NCI-H526 treated with DMSO at 0.1 percent for 48 hours (cell line): ENCODE measurements at places on chromosomes 2 and 18.

GRCh38 chr2:185241556-185241955 lies 497.0 kb upstream of the FSIP2 start:
- no peak for DNase-seq

GRCh38 chr2:120244656-120245519 lies 7.8 kb upstream of the RALB start:
- DNase-seq, result no peak

GRCh38 chr2:238939521-238940403 lies 91.9 kb downstream of the TWIST2 start:
- DNase-seq, result no peak

DNA sequence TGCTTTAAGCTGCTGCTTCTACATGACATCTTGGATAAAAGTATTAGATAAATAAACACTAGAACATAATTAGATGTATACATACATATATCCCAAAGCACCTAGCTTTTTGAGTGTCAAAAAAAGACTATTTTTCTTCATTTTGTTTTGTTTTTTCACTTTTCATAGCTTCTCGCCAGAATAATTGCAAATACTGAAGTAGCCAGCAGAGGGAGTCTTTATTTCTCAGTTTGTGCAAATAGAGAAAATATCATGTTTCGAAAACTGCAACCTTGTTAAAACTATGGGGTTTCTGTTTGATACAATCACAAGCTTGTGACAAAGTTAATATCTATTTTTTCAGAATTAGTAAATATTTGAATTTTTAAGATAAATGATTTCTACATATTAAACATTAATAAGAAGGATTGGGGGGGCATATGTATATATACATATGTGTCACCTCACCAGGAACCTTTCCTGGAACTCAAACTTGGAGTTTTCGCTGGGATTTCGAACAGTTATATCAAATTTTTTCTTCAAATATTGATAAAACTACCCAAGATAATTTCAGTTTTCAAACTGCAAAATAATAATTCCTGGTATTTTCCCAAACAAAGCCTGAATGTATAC lies 61.0 kb downstream of the GRB14 start:
- DNase-seq, result no peak

GRCh38 chr2:217438136-217438535 lies 564.7 kb downstream of the TNS1 start:
- no peak for DNase-seq

GRCh38 chr18:9394046-9394445 lies 59.5 kb downstream of the TWSG1 start:
- DNase-seq, result no peak

GRCh38 chr2:85550486-85550885 lies 10.8 kb downstream of the GGCX start:
- DNase-seq, result no peak

GRCh38 chr18:2716394-2717326 lies 61.1 kb downstream of the SMCHD1 start:
- DNase-seq, result no peak

GRCh38 chr2:42622943-42623676 lies 54.7 kb downstream of the MTA3 start:
- DNase-seq, result no peak

DNA sequence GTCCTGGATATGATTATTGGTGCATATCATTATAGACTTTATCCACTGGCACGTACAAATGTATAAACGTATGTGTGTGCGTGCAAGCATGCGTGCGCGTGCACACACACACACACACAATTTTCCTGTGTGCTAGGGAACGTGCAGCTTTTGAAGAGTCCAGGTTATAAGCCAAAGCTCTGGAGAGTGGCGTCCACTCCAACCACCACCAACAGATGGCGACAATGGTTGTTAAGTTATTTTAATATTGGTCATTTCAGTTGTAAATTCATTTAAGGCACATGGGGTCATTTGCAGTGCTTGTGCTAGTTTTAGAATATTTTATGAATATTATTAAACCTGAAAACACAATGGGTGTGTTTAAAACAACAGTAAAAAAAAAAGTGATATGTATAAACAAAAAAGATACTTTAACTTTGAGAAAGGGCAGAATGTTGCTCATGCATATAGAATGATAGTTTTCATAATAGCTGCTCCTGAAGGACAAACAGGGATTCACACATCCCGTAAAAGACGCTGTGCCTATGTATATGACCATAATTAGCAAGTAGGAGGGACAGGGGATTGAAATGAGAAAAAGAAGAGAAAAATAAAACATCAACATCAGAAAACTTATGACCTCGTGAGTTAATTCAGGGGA lies 124.2 kb upstream of the ITGB6 start:
- peak; percentile 6 for DNase-seq

DNA sequence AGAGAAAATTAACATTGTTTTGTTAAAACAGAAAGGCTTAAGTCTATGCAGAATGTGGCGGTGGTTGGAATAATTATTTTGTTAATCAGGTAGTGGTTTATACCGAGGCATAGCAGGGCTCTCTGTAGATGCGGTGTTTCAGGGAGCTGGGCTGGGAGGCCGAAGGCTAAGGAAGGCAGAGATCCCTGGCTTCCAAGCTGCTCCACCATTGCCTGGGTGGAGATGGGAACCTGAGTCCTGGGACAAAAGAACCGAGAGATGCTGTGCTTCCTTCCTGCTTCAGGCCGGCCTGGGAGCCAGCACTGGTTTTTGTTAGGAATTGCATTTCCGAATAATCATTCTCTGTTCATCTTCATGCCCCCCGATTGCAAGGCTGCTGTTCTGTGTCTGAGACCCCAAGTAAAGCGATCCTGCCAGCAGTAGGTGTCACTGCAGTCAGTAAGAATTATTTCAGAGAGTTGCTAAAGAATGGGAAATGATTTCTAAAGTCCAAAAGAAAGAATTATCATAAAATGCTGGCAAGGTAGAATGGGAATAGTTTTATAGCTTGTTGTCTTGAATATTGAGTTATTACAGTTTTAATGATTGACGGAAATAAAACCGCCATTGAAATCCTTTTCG lies 824.9 kb downstream of the GALR1 start:
- no peak for DNase-seq

- no peak for DNase-seq
These were observed 157.4 kb downstream of the ASXL3 start for GRCh38 chr18:33735428-33735827.

DNA sequence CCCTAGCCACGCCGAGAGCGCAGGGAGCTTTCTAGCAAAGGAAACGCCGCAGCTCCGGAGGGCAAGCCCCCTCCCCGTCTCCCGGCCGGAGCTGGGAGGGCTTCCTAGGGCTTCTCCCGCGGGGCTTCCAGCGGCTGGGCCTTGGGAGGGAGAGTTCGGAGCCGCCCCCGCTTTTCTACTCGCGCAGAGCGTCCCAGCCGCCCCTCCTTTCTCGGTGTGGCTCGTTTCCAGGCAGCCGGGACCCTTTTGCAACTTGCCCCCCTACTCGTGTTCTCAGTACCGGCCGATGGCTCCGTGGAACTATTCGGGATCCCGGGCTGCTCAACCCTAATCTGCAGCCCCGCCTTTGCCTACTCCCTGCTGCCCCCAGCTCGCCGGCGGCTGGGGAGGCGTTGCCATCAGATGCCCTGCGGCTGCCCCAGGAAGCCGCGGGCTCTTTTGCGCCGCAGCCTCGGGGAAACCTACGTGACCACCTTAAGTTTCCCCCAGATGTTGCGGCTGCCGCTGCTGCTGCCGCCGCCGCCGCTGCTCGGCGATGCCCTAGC lies 1.5 kb upstream of the NR4A2 start:
- peak; percentile 44 for DNase-seq

GRCh38 chr18:6161549-6161948 lies 253.2 kb downstream of the L3MBTL4 start:
- no peak for DNase-seq

DNA sequence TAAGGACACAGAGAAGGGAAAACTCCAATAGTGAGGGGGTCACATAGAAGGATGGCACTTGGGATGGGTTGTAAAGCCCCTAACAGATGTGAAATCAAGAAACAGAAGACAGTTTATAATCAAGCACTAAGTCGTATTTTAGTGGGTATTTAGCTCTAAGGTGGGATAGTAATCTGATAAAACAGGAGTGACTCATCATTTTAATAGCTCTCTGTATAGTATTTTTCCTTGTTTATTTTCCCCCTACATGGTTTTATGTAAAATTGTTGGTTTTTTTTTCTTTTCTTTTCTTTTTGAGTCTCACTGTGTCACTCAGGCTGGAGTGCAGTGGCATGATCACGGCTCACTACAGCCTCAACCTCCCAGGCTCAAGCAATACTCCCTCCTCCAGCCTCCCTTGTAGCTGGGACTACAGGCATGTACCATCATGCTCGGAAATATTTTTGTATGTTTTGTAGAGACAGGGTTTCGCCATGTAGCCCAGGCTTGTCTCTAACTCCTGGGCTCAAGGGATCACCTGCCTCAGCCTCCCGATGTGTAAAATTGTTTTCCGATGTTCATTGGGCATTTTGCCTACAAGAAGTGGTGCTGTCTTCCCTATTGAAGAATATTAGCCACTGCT lies 142.6 kb upstream of the SERPINE2 start:
- DNase-seq, result no peak

DNA sequence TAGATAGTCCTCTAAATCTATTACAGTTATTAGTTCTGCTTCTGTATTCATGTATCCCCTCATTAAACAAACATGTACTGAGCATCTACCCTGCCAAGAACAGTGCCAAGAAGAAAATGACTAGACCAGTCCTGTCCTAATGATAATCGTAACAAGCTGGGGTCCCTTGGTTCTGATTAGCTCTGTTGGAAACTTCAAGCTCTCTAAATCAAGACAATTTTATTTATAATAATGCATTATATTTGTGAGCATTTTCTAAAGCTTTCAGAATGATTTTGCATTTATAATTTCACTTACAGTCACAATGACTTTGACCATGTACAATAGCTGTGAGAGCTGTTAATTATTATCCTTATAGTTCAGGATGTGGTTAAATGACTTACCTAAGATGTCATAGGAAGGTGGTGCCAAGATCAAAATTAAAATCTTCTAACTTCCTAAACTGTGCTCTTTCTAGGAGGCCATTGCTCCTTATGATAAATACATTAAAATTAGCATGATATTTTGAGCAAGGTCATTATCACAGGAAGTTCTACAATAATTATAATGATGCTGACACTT lies 336.5 kb upstream of the SLC39A10 start:
- no peak for DNase-seq

DNA sequence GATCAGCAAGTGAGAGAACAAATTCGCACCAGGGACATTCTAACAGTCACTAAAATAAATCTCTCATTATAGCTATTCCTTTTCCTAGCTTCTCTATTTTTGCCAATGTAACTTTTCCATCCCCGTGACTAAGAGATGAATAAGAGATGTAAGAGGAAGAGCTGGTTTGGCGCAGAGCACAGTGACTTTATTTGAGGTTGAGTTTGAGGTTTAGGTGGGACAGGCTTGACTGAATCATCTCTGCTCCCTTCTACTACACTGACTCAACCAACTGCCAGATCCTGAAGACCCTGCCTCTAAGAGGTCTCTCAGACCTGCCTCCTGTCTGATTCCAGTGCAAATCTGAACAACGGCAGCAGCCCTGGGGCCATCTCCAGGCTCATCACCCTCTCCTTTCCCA lies 28.0 kb downstream of the RFX8 start:
- no peak for DNase-seq

- DNase-seq, result no peak
These were observed 126.0 kb upstream of the MSH6 start for GRCh38 chr2:47656715-47657600.

DNA sequence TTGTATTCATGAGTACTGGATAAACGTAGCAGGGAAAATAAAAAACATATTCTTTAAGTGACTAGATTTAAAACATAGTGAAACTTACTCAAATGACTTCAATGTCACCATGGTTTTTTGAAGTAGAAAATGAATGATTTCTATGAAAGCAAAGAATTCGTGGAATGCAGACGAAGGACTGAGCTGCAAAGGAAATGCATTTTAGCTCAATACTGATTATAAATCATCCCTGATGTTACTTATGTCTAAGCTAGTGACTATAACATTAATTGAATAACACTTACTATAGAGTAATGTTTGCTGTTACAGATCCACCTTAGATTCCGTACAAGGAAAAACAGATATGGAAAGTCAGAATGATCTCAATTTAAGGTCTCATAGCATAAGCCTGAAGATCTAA lies 1257.7 kb upstream of the CDH2 start:
- no peak for DNase-seq

- DNase-seq, result no peak
These were observed 310.7 kb upstream of the SLC14A2 start for GRCh38 chr18:45304558-45304957.

GRCh38 chr2:152582081-152582480 lies 135.2 kb downstream of the PRPF40A start:
- no peak for DNase-seq

GRCh38 chr2:239570971-239571520 lies 170.2 kb upstream of the HDAC4 start:
- DNase-seq, result no peak

DNA sequence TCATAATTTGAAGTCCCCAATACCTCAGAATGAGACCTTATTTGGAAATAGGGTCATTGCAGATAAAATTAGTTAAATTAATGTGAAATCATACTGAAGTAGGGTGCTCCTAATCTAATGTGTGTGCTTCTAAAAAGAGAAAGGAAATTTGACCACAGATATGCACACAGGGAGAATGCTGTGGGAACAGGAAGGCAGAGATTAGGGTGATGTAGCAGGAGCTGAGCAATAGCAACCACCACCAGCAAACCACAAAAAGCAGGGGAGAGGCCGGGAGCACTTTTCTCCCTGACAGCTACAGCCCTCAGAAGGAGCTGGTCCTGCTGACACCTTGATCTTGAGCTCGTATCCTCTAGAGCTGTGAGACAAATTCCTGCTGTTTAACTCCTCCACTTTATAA lies 24.6 kb upstream of the SCG2 start:
- no peak for DNase-seq

- no peak for DNase-seq
These were observed 84.7 kb downstream of the BCL2 start for GRCh38 chr18:63234841-63235240.

- DNase-seq, result no peak
These were observed 138.8 kb downstream of the EVA1A start for GRCh38 chr2:75421986-75422385.

GRCh38 chr2:40535972-40536371 lies 84.1 kb upstream of the SLC8A1 start:
- DNase-seq, result no peak

GRCh38 chr2:225737556-225737955 lies 338.0 kb downstream of the NYAP2 start:
- no peak for DNase-seq

GRCh38 chr2:200689115-200689514 lies 103.3 kb downstream of the AOX1 start:
- no peak for DNase-seq

GRCh38 chr2:65453916-65454315 lies 21.5 kb upstream of the SPRED2 start:
- DNase-seq, result no peak

GRCh38 chr18:59696311-59697235 lies 650 bp downstream of the CCBE1 start:
- no peak for DNase-seq

DNA sequence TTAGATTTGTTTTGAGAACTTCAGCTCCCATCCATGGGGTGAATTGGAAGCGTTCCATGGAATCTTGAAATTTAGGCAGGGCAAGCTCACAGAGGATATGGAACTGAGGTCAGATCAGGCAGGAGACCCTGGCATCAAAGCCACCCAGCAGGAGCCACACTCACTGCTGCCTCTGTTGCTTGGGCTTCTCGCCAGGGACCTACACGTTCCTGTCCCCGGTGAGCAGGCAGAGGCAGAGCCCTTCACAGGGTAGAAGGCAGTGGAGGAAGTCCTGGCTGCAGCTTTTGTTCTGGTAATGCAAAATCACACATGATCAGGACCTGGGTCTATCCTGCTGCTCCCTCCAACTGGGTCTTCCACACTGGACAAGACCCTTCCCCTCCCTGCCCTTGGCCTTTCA lies 42.1 kb downstream of the CAPN13 start:
- no peak for DNase-seq
